ENCODE measurements at places on chromosomes 5 and 9.

GRCh38 chr9:92140074-92140753 is 25.0 kb upstream of the SPTLC1 start:
- DNase-seq = peak; percentile 43

DNA sequence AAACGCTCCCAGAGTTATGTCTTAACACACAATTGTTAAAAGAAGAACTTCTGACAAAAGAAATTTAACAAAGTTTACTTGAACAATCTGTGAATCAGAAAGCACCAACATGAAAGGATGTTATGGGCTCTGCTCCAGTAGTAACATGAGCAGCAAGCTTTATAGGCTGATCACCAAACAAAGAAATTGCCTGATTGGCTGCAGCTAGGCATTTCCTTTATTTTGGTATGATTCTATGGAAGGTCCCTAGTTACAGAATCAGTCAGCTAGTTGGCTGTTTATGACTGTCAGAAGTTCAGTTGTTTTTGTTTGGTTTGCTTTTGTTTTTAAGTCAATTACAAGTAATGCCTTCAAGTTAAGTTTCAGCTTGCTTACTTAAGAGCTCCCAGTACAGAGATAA is 102.4 kb upstream of the SMC2 start:
- no peak for DNase-seq

DNA sequence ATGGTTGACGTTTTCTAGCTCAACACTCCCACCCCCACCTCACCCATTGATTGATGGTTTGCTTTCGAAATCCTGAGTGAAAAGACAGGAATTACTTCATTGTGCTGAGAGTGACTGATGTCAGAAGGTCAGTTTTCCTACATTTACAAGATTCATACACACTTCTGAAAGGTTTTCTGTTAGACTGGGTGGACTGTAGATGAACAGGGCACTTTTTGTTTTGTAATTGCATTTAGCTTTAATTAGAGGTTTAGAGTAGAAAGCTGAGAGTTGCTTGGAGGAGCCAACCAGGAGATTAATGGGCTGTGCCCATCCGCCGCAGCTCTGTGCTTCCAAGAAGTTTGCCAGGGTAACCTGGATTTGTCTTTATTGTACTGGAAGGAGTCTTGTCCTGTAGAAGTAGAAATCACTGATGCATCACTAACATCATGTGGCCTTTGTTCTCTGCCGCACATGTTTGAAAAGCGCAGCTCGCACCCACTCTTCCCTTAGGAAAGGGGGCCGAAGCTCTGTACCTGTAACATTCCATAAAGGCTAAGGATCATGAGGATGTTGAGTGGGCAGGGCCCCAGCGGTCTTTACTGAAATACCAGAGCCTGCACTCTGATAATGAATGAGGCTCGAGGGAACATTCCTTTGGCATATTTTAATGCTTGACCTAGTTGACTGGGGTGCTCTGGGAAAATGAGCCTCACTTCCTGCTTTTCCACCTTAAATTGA is 267.6 kb upstream of the DMRT1 start:
- DNase-seq = no peak

- no peak for DNase-seq
Observed at GRCh38 chr5:153863951-153864350, 174.8 kb downstream of the FAM114A2 start.

- no peak for DNase-seq
Observed at GRCh38 chr5:72141440-72142355, 34.4 kb downstream of the MAP1B start.

DNA sequence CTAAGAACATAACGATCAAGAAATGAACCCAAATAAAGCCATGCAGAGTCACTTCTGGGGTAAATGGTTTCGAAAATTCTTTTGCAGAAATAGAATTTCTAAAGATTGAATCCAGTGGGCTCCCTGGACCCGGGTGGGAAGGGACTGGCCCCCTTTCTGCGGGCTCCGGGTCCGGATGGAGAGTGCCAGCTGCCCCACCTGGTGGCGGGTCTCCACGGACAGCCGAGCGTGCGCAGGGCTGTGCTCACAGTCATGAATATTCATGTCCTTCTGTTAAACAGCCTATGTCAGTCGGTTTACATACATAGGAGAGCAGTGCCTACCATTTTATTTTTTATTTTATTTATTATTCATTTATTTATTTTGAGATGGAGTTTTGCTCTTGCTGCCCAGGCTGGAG is 4.7 kb upstream of the PPP1R26 start:
- DNase-seq = no peak

- no peak for DNase-seq
Observed at GRCh38 chr9:95029288-95029687, 288.2 kb downstream of the FANCC start.

- no peak for DNase-seq
Observed at GRCh38 chr9:72315510-72316311, 49.3 kb downstream of the ZFAND5 start.

DNA sequence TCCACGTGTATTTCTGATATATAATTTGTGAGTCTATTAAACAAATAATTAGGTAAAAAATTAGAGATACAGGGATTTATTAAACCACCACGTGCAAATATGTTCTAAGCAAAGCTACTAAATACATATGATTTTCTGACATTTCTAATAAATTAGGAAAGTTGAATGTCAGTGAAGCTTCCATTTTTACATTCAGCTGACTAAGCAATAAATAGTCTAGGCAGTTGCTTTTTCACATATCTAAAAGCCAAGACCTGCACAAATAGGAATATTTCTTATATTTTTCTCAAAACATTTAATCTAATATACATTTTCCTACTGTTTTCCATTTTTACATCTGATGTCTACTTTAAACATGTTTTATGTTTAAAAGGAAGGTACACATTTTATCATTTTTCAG is 322.6 kb upstream of the EFNA5 start:
- DNase-seq = no peak

GRCh38 chr9:104997536-104997935 is 69.6 kb upstream of the ABCA1 start:
- DNase-seq = no peak

DNA sequence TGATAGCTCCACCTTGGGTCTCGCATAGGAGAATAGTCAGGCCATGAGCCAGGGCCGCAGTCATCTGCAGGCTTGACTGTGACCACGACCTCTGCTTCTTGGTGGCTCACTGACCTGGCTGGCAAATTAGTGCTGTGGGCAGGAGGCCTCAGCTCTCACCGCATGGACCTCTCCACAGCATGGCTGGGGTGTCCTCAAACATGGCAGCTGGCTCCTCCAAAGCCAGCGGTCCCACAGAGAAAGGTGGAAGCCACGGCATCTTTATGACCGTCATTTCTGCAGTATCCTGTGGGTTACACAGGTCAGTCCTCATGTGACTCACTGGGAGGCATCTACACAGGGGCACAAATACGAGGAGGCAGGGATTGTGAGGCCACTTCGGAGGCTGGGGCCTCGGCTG is 43.2 kb upstream of the SAP30L start:
- no peak for DNase-seq

- no peak for DNase-seq
Observed at GRCh38 chr5:145124806-145125205, 710.3 kb downstream of the PRELID2 start.

GRCh38 chr9:16484744-16485143 is 385.7 kb downstream of the BNC2 start:
- no peak for DNase-seq

DNA sequence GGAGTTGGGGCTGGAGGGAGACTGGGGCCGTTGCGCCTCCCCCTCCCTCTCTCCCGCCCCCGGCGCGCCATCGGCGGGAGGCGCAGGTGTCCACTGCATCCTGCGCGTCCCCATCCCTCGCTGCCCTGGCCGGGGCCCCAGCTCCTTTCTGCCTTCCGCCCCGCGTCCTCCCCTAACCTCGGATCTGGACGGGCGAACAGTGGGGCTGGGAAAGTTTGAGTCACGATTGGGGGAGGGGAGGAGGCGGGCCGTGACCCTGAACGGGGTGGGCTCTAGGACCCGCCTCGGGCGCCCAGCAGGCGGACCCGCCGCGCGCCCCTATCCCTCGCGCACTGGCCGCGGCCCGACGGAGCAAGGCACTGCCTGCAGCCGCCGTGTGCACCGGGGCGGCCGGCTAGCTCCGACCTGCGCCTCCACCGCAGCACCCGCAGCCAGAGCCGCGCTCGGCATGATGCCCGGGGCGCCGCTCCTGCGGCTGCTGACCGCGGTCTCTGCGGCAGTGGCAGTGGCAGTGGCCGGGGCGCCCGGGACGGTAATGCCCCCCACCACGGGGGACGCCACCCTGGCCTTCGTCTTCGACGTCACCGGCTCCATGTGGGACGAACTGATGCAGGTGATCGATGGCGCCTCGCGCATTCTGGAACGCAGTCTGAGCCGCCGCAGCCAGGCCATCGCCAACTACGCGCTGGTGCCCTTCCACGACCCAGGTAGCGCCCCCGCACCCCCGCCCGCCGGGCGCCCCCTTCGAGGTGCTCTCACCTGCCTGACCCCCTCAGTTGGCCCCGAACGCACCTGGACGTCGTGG is at the start of gene HMCN2:
HMCN2 (plus strand) TSS at position 330 of the 805 bp plus-strand sequence; CDS start at position 449, 119 bp downstream.
- DNase-seq = no peak

GRCh38 chr5:10310066-10310779 is 2.5 kb upstream of the CMBL start:
- DNase-seq = no peak

DNA sequence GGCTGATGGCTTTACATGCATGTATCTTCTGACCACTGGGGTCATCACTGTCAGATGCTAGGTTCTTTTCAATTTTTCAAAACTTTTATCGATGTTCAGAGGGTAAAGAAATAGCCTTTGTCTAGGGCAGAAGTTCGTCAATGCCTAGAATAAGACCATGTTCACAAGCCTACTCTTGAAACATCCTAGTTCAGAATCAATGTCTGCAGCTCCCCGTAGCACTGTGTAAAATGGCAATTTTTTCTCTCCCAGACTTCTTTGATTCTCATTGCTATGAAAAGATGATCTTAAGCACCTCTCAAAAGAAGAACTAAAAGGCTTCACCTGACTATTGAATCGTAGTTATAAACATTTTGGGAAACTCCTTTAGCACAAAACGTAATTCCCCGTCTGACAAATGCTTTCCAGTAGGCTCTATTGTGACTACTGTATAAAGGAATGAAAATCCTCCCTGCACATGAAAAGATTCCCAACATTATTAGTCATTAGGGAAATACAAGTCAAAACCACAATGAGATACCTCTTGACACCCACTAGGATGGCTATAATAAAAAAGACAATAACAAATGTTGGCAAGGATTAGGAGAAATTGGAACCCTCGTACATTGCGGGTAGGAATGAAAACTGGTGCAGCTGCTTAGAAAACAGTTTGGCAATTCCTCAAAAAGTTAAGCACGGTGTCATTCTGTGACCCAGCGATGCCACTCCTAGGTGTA is 263.5 kb downstream of the ARHGAP26 start:
- no peak for DNase-seq

GRCh38 chr5:174448662-174449061 is 275.7 kb upstream of the MSX2 start:
- DNase-seq = no peak

GRCh38 chr5:172003746-172004145 is 2.7 kb downstream of the FBXW11 start:
- no peak for DNase-seq

GRCh38 chr9:91332546-91333231 is 29.0 kb downstream of the AUH start:
- DNase-seq = no peak

- no peak for DNase-seq
Observed at GRCh38 chr5:66789434-66789833, 193.2 kb downstream of the MAST4 start.

GRCh38 chr9:36063804-36064447 is 27.2 kb downstream of the RECK start:
- no peak for DNase-seq

DNA sequence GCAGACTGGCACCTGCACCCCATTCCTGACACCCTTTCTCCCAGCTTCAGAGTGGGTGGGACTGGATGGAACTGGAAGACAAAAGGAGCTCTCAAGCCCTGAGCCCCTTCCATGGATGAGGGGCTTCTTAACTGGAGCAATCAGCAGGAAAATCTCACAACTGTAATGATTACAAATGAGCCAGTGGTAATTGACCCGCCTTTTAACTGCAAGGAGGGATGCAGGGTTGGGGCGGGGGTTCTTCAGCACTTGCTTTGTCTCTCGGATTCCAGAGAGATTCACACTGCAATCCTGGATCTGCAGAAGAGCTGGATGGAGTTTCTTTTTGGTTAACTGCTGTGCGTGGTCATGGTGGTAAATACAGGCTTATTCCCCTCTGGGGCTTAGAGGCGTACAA is 160.1 kb upstream of the SHB start:
- no peak for DNase-seq

DNA sequence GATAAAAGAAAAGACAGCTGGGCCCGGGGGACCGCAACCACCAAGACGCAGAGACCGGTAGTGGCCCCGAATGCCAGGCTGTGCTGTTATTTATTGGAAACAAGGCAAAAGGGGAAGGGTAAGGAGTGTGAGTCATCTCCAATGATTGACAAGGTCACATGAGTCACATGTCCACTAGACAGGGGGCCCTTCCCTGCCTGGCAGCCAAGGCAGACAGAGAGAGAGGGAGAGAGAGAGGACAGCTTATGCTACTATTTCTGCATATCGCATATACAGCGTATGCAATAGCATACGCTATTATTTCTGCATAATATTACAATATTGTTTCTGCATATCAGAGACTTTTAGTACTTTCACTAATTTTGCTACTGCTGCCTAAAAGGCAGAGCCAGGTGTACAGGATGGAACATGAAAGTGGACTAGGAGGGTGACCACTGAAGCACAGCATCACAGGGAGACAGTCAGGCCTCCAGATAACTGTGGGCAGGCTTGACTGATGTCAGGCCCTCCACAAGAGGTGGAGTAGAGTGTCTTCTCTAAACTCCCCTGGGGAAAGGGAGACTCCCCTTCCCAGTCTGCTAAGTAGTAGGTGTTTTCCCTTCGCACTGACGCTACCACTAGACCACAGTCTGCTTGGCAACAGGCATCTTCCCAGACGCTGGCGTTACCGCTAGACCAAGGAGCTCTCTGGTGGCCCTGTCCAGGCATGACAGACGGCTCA is 50.3 kb downstream of the RFX3 start:
- no peak for DNase-seq

- DNase-seq = no peak
Observed at GRCh38 chr9:98402019-98402840, 146.8 kb upstream of the TBC1D2 start.

- DNase-seq = no peak
Observed at GRCh38 chr5:110738503-110738811, 350 bp upstream of the SLC25A46 start.

- no peak for DNase-seq
Observed at GRCh38 chr5:83672646-83673045, 48.0 kb downstream of the HAPLN1 start.

DNA sequence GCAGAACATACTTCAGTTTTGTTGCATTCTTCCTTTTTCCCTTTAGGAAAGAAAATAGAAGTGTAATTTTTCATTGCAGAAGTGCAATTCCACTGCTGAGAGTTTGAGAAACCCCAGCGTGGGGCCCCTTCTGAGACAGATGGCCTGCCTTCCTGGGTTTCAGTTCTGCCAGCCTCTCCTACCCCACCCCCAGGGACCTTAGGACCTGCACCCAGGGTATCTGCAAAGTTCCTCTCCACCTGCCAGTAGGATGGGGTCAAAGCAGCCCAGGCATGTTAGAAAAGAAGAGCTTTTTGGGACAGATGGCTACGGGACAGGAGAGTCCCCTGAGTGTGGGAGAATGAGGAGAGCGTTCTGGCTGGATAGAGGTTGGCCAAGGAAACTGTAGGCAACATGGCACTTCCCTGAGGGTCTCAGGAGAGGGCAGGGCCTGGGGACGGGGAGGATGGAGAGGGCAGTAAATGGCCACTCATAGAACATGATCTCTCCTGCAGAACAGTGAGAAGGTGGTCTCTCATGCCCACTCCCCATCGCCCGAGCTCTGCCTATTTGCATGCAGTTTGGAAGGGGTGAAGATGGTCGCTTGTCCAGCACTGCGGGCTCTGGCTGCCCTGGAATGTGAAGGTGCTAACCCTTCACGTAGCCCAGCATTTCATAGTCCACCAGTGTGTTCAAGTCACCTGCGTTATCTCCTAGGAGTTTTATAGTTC is at the start of gene TIFAB:
TIFAB (minus strand) TSS at position 31 of the 710 bp plus-strand sequence. CDS start 2,412 bp downstream, outside the sequence.
- DNase-seq = no peak

Measured in stimulated activated CD4-positive, alpha-beta T cell treated with anti-CD3 and anti-CD28 coated beads, Interleukin-2, amount 100 ng/mL, for 4 hours (primary cell).